HFFc6 (cell line): ENCODE measurements at places on chromosomes 6 and 20. TPM values are rescaled to one million over a fixed set of nuclear protein-coding genes. Genes with fewer than 3 reads are reported as not detected.

CSNK2B gene
- total RNA-seq = 191 to 219 TPM (median 200 TPM) in 3 replicates

- no peak overlapping the region for H3K4me3 ChIP-seq
- H3K36me3 ChIP-seq = peaks cover 6% of the 10 kb centered on the region; the same call in 1 of the 2 replicates
- H3K4me1 ChIP-seq = peaks cover 17% of the 10 kb centered on the region
- H3K27ac ChIP-seq = no peak overlapping the region
- H3K27me3 ChIP-seq = no peaks in the 10 kb centered on the region
- no peak for DNase-seq
These were observed 66.7 kb downstream of the ZDHHC14 start for GRCh38 chr6:157447735-157448134.

GRCh38 chr6:144036064-144036834, 28.2 kb upstream of the PLAGL1 start:
- peaks cover 7% of the 10 kb centered on the region; the same call in 1 of the 2 replicates for H3K36me3 ChIP-seq
- H3K4me3 ChIP-seq = peak overlapping the region; percentile 83
- peak; percentile 17 for DNase-seq
- peaks cover 45% of the 10 kb centered on the region for H3K4me1 ChIP-seq

DNA sequence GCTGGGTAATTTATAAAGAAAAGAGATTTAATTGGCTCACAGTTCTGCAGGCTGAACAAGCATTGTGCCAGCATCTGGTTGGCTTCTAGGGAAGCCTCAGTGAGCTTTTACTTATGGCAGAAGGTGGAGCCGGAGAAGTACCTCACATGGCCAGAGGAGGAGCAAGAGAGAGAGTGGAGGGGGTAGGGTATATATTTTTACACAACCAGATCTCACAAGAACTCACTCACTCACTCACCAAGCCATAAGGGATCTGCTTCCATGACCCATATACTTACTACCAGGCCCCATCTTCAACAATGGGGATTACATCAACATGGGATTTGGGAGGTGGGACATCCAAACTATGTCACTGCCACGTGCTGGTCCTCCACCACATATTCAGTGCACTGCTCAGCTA, 152.6 kb upstream of the PRND start:
- H3K27ac ChIP-seq = no peak overlapping the region
- H3K4me1 ChIP-seq = peaks cover 27% of the 10 kb centered on the region
- 0 out of 2 replicates have a peak, but pooled peaks cover 5% of the 10 kb centered on the region for H3K36me3 ChIP-seq
- peaks cover 2% of the 10 kb centered on the region; the same call in 1 of the 2 replicates for H3K27me3 ChIP-seq

COL12A1 gene
- 205 and 268 TPM in 2 replicates for total RNA-seq

GRCh38 chr6:119658917-119659316, 309.4 kb upstream of the MAN1A1 start:
- no peaks in the 10 kb centered on the region for H3K4me1 ChIP-seq
- no peak overlapping the region for H3K4me3 ChIP-seq

TINAG gene
- not detected in 3 replicates for total RNA-seq

- H3K4me1 ChIP-seq = peaks cover 12% of the 10 kb centered on the region
- peaks cover 5% of the 10 kb centered on the region for H3K36me3 ChIP-seq
- no peak for DNase-seq
- no peak overlapping the region for H3K27ac ChIP-seq
- no peaks in the 10 kb centered on the region for H3K27me3 ChIP-seq
These were observed 49.4 kb downstream of the PDSS2 start for GRCh38 chr6:107409942-107410341.

GRCh38 chr6:118771253-118771652, 119.9 kb upstream of the CEP85L start:
- no peak overlapping the region for H3K27ac ChIP-seq
- DNase-seq = no peak
- H3K36me3 ChIP-seq = no peaks in the 10 kb centered on the region
- H3K4me1 ChIP-seq = no peaks in the 10 kb centered on the region
- no peak overlapping the region for H3K4me3 ChIP-seq

GRCh38 chr20:31913431-31914157, 38.3 kb downstream of the PDRG1 start:
- DNase-seq = no peak
- H3K4me3 ChIP-seq = no peak overlapping the region
- H3K27ac ChIP-seq = no peak overlapping the region
- H3K27me3 ChIP-seq = peaks cover 40% of the 10 kb centered on the region
- no peaks in the 10 kb centered on the region for H3K36me3 ChIP-seq

MDFI gene
- total RNA-seq = not detected in 3 replicates

ADTRP gene
- total RNA-seq = 0.24 to 0.41 TPM (median 0.35 TPM) in 3 replicates
